Stimulated activated CD8-positive, alpha-beta memory T cell treated with anti-CD3 and anti-CD28 coated beads, Interleukin-2, amount 100 ng/mL, for 1 hour (primary cell): ENCODE measurements at places on chromosomes 16 and 17.

DNA sequence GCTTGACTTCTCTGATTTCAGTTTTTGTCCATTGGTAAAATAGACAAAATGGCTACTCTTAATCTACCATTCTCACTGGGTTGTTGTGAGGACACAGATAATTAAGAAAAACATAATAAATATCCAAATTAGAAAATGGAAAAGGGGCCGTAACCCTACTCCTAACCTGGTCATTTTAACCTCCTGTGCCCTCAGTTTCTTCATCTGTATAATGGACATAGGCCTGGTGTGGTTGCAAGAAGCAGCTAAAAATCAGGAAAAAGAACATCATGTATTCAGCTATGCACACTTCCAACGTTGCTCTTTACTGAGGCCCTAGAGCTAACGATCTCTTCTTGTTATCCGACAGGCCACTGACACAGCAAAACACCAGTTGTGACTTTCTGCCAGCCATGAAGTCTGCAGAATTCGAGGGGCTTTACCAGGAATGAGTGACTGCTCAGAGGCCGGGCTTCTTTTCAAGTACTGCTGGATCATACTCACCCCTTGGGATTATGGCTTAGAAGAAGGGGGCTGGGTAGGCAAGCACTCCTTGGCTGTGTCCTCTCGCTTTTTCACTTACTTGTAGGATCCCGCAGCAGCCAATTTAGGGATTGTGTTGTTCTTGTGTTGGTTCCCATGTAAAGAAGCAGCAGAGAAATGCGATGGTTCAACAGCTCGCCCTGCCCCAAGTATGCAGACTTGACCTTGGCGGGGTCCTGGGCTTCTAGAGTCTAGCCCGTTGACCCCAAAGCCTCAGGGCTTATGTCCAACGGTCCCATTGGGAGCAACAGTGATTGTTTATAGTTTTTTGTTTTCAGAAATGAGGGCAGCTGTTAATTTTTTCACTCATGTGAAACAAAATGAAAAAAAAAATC, 20.9 kb downstream of the LDAF1 start:
- DNase-seq, result no peak

DNA sequence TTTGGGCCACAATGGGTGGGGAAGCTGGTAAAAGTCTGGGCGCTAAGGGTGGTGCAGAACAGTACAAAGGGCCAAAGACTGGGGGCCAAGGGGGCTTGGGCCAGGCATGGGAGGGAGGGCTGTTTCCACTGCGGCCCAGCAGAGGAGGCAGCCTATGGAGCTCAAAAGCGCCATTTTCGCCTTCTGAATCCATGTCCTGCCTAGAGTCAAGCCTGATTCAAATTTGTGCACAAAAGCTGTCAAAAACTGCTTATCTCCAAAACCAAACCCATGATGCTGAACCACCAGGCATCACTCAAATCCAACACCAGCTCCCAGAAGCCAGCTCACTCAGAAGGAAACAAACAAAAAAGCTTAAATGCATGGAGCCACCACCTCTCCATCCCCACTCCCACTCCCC, 16.0 kb downstream of the COG7 start:
- DNase-seq, result no peak

DNA sequence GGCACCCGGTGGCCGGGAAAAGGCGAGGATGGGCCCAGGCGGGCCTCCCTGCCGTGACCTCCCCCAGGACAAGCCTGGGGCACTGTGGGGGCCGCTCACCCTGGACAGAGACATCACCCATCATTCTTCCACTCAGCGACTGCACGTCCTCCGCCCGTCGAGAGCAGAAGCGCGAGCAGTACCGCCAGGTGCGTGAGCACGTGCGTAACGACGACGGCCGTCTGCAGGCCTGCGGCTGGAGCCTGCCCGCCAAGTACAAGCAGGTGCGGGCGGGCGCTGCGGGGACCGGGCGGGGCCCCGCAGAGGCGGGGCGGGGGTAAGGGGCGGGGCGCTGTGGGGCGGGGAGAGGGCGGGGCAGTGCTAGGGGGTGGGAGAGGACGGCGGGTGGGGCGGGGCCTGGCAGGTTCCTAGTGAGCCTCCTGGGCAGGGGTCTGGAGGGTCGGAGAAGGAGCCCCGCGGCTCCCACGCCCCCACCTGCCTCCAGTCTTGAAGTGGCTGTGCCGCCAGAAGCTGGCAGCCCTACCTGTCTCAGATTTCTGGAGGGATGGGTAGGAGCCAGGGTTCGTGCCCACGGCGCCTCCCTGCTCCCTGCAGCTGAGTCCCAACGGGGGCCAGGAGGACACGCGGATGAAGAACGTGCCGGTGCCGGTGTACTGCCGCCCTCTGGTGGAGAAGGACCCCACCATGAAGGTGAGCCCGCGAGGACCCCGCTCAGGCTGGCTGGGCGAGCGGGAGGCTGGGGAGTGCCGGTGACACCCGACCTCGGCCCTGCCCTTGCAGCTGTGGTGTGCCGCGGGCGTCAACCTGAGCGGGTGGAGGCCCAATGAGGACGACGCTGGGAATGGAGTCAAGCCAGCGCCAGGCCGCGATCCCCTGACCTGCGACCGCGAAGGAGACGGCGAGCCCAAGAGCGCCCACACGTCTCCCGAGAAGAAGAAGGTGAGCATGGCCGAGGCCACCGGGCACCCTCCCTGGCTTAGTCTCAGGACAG, 7.5 kb downstream of the NME3 start:
- no peak for DNase-seq

GRCh38 chr17:76023900-76024237, 3.2 kb downstream of the EVPL start:
- no peak for DNase-seq

DNA sequence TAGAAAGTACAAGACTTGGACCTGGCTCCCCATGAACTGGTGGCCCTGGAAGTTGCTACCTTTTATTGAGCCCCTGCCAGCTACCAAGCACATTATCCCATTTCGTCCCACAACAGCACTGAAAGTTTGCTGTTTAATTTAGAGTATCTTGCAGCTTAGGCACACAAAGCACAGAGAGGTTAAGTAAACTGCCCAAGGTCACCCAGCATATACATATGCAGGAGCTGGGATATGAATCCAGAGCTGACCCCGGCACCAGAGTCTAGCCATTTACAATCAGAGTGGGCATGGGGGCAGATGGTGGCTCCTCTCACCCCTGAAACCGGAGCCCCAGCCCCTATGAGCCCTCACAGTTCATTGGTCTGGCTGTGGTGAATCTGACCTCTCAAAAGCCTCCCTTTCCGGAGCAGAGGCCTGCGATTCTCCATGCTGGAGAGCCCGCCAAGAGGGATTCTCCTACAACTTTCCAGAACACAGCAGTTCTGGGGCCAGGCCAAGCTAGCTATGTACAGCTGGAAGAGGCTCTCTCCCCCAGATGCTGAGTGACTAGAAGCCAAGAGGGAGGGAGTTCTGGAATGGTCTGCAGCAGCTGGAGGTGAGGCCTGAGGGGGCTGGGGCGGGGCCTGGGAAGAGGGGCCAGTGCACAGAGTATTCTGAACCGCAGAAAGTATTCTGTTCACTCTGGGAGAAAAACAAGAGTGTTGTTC, 58.3 kb downstream of the SREBF1 start:
- DNase-seq, result no peak

DNA sequence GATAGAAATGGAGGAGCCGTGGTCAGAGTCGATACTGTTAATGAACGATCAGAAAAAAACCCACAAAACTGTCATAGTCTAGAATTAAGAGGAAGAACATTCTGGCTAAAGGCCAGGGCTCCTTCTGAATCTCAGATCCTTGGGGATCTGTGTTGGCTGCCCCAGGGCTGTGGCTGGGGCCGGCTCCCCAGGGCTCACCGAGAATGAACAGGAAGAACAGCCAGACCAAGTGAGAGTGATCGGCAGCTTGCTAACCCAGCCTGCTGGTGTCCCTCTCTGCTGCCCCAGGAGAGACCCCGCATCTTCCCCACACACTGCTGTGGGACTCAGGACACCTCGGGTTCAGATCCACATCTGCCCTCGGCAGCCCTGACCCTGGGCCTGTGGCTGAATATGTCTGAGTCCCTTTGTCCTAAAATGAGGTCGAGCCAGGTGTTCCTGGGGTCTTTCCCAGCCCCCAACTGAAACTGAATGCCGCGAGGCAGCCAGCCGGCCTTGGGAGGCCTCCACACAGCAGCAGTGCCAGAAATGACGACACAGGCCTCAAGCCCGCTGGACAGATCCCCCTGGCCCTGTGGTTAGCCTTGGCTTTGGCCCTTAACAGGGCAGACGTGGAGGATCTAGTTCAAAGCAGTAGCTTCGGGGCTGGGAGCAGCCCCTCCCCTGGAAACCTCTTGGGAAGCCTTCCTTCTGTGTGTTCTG, 23.9 kb upstream of the CLEC18A start:
- DNase-seq, result no peak

- no peak for DNase-seq
Observed at GRCh38 chr16:60811051-60811608, 1225.1 kb downstream of the CDH8 start.

DNA sequence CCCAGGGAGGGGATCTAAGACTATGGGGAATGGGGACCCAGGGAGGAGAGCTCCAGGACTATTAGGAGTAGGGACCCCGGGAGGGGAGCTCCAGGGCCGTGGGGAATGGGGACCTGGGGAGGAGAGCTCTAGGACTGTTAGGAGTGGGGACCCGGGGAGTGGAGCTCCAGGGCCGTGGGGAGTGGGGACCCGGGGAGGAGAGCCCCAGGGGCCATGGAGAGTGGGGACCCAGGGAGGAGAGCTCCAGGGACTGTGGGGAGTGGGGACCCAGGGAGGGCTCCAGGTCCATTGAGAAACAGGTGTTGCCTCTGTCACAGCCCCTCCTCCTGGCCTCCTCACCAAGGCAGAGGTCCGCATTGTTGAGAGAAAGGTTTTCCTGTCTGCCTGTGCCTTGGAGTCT, 16.0 kb downstream of the MPRIP start:
- DNase-seq, result no peak

DNA sequence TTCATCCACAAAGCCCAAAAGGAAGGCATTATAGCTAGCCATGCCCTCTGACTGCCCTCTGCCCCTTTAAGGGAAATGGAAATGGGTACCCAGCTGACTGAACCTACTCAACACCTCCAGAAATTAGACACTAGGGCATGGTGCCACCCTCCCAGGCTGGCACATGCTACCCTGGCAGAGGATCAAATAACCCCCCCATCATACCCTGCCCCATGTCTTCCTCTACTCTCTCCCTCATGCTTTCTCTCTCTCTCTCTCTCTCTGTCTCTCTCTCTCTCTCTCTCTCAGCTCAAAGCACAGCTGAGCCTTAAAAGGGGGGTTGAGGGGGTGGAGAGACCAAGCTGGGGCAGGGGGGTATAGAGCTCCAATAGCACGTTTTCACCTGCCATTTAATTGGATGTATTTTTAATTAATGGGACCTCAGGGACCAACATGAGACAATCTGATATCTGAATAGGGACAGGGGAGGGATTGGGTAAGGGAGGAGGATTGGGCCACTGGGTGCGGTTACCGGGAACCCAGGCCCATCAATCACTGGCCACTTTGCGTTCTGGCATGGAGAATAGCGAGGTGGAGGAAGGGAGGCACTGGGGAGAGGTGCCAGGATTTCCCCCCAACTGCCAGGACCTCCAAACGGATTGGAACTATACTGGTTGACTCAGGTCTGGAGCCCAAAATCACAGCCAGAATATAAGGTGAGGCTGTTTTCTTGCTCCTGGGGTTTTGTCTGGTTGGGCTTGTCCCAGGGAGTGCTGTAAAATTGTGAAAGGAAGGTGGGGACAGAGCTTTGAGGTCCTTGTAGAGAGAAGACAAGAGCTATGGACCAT, 57.8 kb downstream of the NEUROD2 start:
- DNase-seq, result no peak

- no peak for DNase-seq
Observed at GRCh38 chr16:87435372-87436224, 43.5 kb downstream of the MAP1LC3B start.

GRCh38 chr16:11016524-11016988, 72.2 kb downstream of the CLEC16A start:
- no peak for DNase-seq

DNA sequence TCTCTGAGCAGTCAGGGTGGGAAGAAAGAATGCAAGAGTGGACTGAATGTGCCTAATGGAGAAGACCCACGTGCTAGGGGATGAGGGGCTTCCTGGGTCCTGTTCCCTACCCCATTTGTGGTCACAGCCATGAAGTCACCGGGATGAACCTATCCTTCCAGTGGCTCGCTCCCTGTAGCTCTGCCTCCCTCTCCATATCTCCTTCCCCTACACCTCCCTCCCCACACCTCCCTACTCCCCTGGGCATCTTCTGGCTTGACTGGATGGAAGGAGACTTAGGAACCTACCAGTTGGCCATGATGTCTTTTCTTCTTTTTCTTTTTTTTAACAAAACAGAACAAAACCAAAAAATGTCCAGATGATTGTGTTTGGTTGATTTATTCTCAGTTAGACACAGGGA, 14.1 kb downstream of the IGFBP4 start:
- DNase-seq, result no peak

DNA sequence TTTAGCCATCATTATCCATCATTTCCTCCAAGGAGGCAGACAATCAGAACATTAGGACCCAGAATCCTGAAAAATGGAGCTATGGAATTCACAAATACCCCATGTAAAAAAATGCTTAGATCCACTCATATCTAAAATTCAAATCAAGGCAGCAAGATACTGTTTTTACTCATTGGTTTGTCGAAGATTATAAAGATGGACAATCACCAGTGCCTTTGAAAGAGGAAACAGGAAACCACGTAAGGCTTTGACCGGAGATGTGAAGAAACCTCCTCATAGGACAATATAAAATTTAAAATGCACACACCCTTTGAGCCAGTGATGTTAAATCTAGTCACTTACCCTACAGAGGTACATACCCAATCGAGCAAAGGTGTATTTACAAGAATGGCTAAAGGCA, 130.0 kb downstream of the XYLT1 start:
- DNase-seq, result no peak

- no peak for DNase-seq
Observed at GRCh38 chr16:31535737-31536136, 8.0 kb downstream of the AHSP start.

GRCh38 chr17:37503148-37503547, 13.5 kb downstream of the DUSP14 start:
- DNase-seq, result no peak

DNA sequence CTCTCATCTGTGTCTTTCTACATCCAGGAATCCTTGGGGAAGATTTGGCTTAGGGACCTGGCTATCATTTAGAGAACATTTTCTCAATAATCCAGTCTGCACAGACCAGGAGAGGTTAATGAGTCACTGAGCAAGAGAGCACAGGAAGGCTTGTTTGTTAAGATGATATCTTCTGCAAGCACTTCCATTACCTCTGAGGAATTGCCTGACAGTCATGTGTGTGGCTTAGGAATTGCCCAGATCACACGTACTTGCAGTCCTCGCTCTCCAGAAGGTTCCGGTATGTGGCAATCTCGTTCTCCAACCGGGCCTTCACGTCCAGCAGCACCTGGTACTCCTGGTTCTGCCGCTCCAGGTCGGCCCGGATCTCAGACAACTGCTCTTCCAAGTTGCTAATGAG, 3.3 kb downstream of the KRT37 start:
- DNase-seq, result no peak

DNA sequence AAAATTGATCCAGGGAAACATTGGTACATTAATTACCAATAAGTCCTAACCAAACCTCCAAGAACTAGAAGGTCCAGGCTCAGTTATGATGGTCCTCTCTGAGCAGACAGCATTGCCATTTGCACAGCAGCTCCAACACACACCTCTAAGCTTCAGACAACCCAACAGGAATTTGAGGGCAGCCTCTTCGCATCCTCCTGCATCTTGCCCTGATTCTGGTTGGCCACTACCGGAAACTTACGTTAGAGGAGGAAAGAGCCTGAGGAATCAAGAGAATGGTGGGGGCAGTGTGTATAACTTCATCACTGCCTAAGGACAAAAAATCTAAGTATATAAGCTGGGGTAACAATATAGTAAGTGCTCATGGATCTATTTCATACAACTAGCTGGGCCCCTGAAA, 15.7 kb downstream of the FAM117A start:
- no peak for DNase-seq
